SJCRH30 (cell line): ENCODE measurements at places on chromosomes 13 and 19. TPM values are rescaled to one million over a fixed set of nuclear protein-coding genes. Genes with fewer than 3 reads are reported as not detected.

DNA sequence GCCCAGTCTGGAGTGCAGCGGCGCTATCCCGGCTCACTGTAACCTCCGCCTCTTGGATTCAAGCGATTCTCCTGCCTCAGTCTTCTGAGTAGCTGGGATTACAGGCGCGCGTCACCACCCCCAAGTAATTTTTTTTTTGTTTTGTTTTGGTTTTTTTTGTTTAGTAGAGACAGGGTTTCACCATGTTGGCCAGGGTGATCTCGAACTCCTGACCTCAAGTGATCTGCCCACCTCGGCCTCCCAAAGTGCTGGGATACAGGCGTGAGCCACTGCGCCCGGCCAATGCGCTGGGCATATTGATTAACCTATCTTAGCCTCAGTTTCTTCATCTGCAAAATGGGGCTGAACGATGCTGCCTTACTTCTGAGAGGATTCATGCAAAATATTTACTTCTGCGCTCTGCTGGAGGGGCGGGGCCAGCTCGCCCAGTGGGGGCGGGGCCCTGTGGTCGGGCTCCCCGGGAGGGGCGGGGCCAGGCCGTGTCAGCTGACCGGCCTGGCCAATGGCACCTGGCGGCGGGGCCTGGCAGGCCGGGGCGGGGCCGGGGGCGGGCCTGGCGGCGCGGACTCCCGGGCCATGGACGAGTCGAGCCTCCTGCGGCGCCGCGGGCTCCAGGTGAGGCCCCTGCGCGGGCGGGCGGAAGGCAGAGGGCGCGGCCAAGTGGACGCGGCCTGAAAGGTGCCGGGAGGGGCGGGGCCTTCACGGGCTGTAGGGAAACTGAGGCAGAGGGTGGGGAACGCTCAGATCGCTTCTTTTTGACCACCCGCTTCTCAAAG, at the start of gene MAST3:
MAST3 (plus strand) TSS at position 562 of the 776 bp plus-strand sequence; CDS start at position 577, 15 bp downstream.
- H3K36me3 ChIP-seq = no peaks in the 10 kb centered on the region
- peaks cover 20% of the 10 kb centered on the region; the same call in 1 of the 2 replicates for H3K27me3 ChIP-seq
- H3K4me1 ChIP-seq = no peaks in the 10 kb centered on the region
- no peak for DNase-seq

DNA sequence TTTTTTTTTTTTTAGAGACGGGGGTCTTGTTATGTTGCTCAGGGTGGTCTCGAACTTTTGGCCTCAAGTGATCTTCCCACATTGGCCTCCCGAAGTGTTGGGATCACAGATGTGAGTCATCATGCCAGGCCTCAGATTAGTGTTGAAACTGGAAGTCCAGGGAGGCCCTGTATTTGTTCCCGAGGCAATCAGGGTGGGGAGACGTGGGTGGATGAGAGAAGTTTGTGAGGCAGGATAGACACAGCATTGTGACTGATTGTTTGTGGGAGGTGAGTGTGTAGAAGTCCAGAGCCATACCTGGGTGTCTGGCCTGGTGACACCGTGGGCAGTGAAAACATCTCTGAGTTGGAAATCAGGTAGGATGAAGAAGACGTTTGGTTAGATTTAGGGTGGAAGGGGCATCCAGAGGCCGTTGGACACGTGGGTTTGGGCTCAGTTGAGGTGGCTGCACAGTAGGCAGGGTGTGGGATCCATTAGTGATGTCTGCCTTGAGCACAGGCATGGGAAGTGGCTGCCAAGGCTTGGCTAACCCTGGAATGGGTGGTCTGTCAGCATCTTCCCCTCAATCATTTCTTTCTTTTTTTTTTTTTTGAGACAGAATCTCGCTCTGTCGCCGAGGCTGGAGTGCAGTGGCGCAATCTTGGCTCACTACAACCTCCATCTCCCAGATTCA, 12.4 kb downstream of the RTN2 start:
- H3K4me1 ChIP-seq = no peaks in the 10 kb centered on the region
- peaks cover 4% of the 10 kb centered on the region; the same call in 1 of the 2 replicates for H3K36me3 ChIP-seq
- no peaks in the 10 kb centered on the region for H3K27me3 ChIP-seq

- H3K27me3 ChIP-seq = no peaks in the 10 kb centered on the region
- H3K4me3 ChIP-seq = no peak overlapping the region
- H3K36me3 ChIP-seq = no peaks in the 10 kb centered on the region
Measured at GRCh38 chr19:2982983-2983350, 5.6 kb downstream of the TLE6 start.

DNA sequence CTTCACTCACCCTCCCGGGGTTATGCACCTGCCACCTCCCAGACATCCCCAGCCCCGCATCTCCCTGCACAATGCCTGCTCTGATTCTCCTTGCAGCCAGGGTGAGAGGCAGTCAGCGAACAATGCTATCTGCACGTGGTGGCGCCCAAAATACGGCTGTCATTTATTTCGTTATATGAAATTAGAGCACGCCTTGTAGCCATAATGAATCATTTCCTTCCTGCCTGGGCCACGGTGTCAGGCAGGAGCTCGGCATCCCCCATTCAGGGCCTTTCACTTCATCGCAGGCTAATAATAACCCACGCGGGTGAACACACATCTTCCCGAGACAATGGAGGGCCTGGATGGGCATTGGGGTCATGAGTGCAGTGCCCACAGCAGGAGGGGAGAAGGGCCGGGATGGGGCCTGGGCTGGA, 143.8 kb upstream of the ZNF507 start:
- H3K4me3 ChIP-seq = no peak overlapping the region
- H3K36me3 ChIP-seq = no peaks in the 10 kb centered on the region
- peak; percentile 18 for DNase-seq
- no peaks in the 10 kb centered on the region for H3K27me3 ChIP-seq

DNA sequence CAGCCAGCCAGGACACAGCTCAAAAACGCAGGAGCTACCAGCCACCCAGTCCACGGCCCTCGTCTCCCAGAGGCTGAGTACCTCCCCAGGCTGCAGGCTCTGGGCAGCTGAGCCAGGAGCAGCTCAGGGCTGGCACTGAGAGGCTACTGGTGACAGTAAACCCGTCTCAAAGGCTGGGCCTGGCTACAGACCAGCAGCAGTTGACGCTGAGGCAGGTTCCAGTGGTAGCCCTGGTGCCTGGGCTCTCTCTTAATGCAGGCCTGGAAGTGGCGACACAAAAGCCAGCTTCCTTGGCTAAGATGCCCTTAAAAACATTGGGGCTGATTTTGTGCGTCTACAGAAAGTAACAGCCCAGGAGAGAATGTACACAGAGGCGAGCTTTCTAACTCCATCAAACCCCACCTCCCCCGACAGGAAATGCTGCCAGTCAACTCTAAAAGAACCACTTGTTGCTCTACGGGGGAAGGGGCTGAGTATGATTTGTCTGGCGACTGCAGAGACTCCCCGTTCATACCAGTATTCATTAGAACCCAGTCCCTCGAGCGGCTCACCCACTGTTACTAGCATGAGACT, 126.3 kb downstream of the STK24 start:
- H3K4me1 ChIP-seq = peaks cover 28% of the 10 kb centered on the region
- DNase-seq = no peak
- H3K27me3 ChIP-seq = no peaks in the 10 kb centered on the region
- H3K36me3 ChIP-seq = peaks cover 30% of the 10 kb centered on the region
- H3K27ac ChIP-seq = no peak overlapping the region
- H3K4me3 ChIP-seq = no peak overlapping the region

- no peak overlapping the region for H3K27ac ChIP-seq
- peaks cover 13% of the 10 kb centered on the region for H3K36me3 ChIP-seq
- no peak for DNase-seq
- no peak overlapping the region for H3K4me3 ChIP-seq
- peaks cover 33% of the 10 kb centered on the region for H3K4me1 ChIP-seq
Measured at GRCh38 chr19:19460761-19461265, 54.5 kb downstream of the TSSK6 start.

GRCh38 chr19:46787331-46788261, 798 bp downstream of the SLC1A5 start:
- H3K27ac ChIP-seq = peak overlapping the region; percentile 88
- H3K36me3 ChIP-seq = peaks cover 7% of the 10 kb centered on the region
- no peaks in the 10 kb centered on the region for H3K27me3 ChIP-seq
- peaks cover 22% of the 10 kb centered on the region for H3K4me1 ChIP-seq
- peak overlapping the region; percentile 68 for H3K4me3 ChIP-seq

GRCh38 chr13:59653916-59654315, 509.8 kb downstream of the DIAPH3 start:
- no peaks in the 10 kb centered on the region; the same call in 1 of the 2 replicates for H3K4me1 ChIP-seq
- H3K27ac ChIP-seq = no peak overlapping the region
- no peaks in the 10 kb centered on the region for H3K36me3 ChIP-seq
- no peak for DNase-seq
- no peak overlapping the region for H3K4me3 ChIP-seq

DNA sequence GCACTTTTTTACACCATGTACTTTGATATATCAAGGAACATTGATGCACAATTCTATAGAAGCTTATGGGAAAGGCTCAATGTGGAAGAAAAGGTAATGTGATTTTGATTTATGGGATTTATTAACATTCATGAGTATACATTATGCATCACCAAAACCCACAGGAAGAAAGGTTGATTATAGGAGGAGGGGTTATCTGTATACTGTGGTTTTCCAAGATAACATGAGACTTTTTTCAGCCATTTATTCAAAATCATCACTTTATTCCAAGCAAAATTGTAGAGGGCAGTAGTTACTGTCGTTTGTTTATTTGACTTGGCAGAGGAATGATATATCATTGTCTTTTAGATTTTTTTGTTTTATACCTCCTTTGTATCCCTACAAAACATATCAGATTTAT, 54.9 kb downstream of the WDFY2 start:
- no peaks in the 10 kb centered on the region for H3K36me3 ChIP-seq
- no peak overlapping the region for H3K4me3 ChIP-seq
- no peak for DNase-seq
- peak overlapping the region; percentile 8; the same call in 1 of the 2 replicates for H3K27ac ChIP-seq

The CYP4F2 gene
- not detected in 2 replicates for total RNA-seq

The LYL1 gene
- total RNA-seq = 0.08 TPM in 1 of 2 replicates, not detected in the other

The ONECUT3 gene
- not detected in 2 replicates for total RNA-seq

The LGALS14 gene
- not detected in 2 replicates for total RNA-seq

The ELSPBP1 gene
- total RNA-seq = not detected in 2 replicates

The WDR62 gene
- total RNA-seq = 19.8 and 23.5 TPM in 2 replicates
